ENCODE measurements at places on chromosomes 13 and 19.

DNA sequence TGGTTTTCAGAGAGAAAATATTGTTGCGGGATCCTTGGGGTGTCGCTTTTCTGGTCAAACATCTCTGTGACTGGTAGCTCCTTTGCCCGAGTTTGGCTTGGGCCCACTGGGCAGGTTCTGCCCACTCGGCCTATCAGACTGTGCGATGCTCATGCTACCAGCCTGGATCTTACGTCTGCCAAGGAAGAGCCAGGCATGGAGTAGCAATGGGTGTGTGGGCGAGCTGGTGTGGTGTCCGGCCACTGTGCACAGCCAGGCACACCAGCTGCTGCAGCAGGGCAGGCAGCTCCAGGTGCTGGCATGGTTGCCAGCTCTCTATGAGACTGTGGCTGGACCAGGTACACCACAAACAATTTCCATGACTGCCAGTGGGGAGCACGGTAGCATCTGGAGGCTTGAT is 1351.8 kb upstream of the PCDH20 start:
- no peak for DNase-seq

- no peak for DNase-seq
Observed at GRCh38 chr19:28519952-28520861, 692.7 kb downstream of the UQCRFS1 start.

- no peak for DNase-seq
Observed at GRCh38 chr19:3986260-3987041, 1.2 kb upstream of the EEF2 start.

DNA sequence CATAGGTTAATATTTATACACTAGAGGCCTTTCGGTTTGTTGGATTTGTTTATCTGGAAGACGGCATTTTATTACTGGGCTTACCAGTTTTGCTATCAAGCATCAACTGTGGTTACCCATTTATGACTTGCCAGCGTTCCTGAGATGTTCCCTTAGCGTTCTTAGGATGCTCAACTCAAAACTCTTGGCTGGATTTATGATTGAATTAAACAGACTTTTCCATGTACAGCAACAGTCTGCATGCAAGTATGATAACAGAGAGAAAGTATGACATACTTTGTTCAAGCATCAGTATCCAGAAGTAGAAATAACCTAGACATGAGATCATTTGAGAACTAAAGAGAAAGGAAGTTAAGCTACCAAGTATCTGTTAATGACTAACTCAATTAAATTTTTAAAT is 29.9 kb upstream of the RNF113B start:
- DNase-seq = no peak

GRCh38 chr13:43514311-43514710 is 272.5 kb downstream of the ENOX1 start:
- no peak for DNase-seq
